ENCODE measurements at places on chromosomes 16 and 17.

GRCh38 chr16:5837007-5837670 is 739.5 kb upstream of the EEF2KMT start:
- DNase-seq = no peak

GRCh38 chr17:82384730-82385481 is 13.3 kb downstream of the UTS2R start:
- DNase-seq = no peak

DNA sequence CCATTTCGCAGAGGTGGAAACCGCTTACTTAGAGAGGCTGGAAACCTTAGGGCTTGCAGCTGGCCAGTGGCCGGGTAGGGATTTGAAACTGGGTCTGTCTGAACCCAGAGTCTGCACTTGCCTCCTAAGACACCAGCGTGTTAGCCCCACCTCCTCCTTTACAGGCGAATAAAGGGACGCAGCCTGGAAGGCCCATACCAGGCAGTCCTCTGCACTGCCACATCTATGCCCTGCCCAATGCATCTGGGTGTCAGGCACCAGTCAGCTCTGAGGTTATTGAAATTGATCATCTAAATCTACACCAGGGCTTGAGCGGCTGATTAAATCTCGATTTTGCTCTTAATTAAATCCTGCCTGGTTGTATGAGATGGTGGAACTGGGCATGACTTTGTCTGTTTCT is 19.9 kb upstream of the NAGS start:
- DNase-seq = no peak

- DNase-seq = no peak
Measured at GRCh38 chr16:68146585-68146984, 61.4 kb downstream of the NFATC3 start.

GRCh38 chr17:35376245-35376644 is 2.8 kb upstream of the SLFN11 start:
- no peak for DNase-seq

DNA sequence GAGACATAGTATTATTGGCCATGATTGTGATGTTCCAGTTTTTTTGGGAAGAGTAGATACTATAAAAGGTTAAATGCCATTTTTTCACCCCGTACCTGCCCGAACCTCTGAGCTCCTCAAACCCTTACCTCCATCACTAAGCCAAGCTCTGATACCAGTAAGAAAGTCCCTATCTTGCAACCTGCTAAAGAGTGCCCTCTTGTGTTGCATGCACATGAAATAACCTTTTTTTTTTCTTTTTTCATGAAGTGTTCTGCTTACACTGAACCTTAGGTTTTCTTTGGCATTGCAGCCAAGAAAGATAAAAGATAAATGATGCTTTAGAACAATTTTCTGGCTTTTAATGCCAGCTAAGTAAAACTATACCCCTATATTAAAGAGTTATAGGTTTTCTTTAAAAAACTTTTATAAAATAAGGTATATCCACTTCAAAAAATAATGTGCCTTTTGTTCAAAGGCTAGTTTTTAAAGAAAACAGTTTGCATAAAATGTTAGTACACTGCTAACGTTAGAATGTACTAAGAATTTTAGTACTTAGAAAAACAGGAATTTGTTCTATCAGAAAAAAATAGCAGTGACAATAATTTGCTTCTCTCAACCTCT is 295.3 kb upstream of the PMFBP1 start:
- DNase-seq = no peak

DNA sequence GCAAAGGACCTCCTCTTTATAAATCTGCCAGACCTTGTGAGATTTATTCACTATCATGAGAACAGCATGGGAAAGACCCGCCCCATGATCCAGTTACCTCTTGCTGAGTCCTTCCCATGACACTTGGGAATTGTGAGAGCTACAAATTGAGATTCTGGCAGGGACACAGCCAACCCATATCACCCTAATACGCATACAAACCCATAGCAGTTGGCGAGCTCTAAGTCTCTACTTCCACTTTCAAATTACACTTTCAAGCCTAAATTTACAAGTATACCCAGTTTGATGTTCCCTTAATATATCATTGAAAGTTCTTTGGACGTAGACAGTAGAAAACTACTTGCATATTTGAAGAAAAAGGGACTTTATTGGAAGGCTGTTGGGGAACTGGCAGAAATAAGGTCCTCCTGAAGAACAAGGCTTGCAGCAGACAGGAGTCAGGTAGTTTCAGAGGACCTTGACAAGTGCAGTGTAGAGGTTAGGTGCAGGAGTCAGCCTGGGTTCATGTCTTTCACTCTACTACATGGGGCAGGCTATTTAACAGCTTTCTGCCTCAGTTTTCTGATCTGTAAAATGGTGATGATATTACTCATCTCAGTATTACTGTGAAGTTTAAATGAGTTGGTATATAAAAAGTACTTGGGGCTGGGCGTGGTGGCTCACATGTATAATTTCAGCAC is 107.9 kb upstream of the EEF2KMT start:
- DNase-seq = no peak

GRCh38 chr16:56632848-56633365 is 448 bp downstream of the MT1M start:
- DNase-seq = no peak

DNA sequence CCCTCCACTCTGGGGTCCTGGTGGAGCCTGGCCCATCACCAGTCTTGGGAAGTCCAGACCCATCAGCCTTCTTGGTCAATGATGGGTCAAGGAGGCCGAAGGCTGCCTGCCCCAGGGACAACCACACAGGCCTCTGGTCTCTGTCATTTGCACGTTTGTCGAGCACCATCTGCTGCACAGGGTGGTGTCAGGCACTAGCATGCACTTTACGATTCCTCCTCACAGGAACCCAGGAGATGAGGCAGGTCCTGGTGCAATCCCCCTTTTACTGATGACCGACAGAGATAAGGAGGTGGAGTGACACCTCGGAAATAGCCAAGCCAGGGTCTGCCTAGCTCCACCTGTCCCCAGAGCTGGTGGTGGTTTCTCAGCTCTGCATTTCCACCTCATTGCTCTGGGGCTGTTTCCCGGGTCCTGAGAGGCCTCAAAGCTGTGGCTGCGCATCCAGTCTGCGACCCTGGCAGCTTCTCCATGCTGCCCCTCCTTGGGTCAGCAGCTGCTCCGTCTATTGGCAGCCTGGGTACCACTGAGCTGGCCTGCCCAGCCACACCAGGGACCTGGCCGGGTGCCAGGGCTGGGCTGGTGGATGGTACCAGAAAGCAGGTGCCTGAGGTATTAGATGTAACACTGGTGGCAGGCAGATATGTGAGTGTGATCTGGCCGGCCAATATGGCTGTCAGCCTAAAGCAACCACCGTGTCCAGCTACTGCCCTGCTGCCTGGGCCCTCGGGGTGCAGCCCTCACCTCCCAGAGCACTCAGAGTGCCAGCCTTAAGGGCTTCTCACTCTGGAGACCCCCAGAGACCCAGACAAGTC is 10.0 kb downstream of the MMP15 start:
- no peak for DNase-seq

DNA sequence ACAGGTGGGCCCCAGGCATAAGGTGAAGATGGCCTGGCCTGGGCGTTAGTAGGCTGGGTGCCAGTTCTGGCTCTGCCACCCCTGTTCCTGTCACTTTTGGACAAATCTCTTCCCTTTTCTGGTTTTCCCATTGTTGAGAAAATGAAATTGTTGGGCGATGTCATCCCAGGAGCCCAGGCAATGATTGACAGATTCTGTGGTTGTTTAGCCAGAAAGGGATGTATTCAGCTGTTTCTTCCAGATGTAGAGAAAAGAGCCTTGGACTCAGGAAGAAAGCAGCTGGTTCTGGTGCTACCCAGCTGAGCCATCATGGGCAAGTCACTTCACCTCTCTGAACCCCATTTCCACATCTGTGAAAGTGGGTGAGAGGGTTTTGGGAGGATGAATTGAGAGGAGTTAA is 60.1 kb upstream of the MRTFB start:
- DNase-seq = no peak

DNA sequence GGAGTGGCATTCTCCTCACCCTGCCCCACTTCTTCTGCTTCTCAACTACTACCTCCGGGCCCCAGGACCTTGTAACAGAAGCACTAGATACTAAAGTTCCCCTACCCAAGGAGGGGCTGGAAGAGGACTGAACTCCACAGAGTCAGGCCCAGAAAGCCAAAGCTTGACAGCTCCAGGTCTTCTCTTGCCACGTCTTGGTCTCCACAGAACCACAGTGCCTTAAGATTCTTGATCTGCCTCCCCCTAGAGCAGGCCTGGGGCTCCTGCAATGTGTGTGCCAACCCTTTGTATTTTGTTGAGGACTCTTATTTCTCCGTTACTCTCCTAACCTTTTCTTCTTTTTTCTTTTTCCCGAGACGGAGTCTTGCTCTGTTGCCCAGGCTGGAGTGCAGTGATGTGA is 4.0 kb downstream of the SLC16A13 start:
- DNase-seq = no peak

- DNase-seq = no peak
Measured at GRCh38 chr17:12856416-12856815, 67.1 kb downstream of the ARHGAP44 start.

DNA sequence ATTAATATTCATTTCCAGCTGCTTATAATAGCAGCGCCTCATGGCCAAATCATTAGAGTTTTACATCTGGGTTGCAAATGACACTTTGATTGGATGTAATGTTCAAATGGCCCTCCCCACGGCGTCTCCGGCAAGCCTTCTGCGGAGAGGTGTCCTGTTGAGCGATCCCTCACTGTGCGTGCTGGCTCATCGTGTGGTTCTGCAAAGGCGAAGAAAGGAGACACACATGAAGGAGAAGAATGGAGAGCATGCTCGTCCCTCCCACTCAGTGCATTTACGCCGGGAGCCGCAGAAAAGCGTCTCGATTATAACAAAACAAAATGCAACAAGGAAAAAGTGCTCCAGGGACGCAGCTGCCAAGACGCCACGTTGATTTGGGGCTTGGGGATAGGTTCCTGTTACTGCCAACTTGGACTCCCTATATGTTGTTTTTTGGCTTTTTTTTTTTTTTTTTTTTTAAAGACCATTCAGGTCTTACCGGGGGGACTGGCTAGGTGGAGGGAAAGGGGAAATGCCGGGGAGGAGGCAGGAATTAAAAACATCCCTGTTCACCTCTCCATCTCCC is 117.6 kb downstream of the C16orf78 start:
- no peak for DNase-seq

DNA sequence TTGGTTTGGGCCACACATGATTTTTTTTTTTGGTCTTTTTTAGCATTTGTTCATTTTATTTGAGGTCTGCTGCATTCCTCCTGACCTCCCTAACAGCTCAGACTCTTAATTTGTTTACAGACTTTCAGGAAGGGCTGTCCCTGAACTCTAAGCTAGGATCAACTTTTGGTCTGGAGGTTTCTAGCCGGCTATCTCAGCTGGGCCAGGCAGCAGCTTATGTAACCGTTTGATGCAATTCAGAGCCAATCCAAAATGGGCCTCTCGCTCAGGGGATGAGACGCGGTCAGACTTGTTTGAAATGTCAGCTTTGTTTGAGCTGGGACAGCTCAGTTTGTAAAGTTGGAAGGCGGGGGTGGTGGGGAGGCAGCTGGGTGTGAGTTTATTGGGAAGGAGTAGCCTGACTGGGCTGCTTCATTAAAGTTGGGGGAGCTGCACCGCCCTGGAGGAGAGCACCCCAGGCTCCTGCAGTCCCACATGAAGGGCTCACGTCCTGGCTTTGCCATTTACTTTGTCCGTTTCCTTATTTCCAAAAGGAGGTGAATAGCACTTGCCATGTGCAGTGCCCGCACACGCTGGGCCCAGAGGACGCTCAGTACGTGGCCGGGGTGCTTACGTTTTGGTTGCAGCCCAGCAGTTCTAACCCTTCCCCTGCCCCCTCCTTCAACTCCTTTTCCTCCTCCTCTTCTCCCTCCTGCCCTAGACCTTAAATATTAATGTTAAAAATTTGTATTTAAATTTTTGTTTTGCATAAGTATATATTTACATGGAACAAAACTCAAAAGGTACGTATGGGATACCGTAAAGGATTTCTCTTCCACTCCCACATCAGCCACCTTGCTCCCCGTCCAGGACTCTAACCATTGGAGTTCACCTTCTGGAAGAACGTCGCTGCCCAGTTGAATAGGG is 121.2 kb downstream of the SNX29 start:
- DNase-seq = no peak

DNA sequence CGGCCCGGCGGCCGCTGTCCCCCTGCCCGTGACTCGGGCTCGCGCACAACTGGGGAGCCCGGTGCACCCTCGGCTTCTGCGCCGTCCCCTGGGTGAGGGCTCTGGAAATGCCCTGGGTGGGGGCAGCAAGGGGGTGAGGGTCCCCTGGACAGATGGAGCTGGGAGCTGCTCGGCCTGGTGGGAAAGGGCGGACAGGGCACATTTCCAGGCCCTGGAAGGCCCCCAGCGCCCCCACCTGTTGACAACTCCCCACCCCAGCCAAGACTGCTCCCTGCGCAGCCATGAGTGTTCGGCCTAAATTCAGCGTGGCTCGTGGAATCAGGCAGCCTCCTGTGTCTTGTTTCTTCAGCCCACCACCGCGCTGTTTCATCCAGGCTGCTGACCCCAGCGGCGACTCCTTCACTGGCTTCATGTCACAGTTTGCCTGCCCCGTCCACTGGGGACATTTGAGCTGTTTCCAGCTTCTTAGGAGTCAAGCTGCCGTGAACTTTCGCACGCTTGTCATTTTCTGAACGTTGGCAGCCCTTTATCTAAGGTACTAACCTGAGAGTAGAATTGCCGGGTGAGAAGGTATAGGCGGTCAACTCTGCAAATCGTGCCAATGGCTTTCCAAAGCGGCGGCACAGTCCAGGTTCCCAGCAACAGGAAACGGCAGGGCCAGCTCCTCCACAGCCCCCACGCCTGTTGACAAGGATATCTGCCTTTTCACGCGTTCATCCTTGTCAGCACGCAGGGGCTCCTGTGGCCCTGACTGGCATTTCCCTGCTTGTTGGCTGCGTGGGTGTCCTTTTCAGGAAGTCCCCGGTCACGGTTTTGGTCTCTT is 895 bp downstream of the UTS2R start:
- DNase-seq = no peak

DNA sequence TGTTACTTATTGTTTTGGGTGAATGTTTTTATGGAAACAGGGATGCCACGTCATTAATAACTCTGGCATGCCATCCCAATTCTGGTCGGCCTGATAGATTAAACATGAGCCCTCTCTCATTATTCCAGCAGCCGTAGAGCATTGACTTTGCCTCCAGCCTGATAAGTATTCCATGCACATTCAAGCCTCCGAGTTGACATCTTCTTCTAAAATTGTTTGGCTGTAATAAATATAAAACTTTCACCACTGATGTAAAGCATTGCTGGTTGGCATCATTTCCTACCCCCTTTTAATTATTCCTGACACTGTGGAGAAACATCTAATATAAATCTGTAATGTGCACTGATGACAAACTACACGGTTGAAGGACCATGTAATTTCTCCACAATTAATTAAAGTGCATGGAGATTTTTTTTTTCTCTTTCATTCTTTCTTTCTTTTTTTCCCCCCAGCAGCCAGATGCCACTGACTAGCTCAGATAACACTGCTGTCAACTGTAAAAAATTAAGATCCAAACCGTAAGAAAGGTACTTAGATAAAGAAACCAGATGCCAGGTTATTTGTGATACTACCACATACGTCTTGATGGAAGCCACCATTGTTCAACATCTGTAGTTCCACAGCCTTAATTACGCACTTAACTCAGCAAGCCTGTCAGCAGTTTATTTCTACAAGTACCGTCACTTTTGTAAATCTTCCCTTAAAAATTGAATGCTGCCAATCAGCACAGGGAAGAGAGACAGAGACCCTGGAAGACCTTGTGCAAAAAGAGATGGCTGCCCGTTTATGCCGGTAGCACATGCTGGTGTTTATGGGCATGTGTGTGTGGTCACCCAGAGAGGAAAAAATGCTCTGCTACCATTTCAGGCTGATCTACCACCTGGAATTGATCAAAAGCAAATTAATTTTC is 237.7 kb downstream of the IRX3 start:
- no peak for DNase-seq

All from activated gamma-delta T cell treated with Interleukin-2 at 50 U/mL for 16 hours (primary cell).